Stomach (tissue), 19 donors: ENCODE measurements at places on chromosomes 16 and 17. TPM values are rescaled to one million over a fixed set of nuclear protein-coding genes. Genes with fewer than 3 reads are reported as not detected.

Gene KRTAP4-2
- polyA plus RNA-seq = not detected

DNA sequence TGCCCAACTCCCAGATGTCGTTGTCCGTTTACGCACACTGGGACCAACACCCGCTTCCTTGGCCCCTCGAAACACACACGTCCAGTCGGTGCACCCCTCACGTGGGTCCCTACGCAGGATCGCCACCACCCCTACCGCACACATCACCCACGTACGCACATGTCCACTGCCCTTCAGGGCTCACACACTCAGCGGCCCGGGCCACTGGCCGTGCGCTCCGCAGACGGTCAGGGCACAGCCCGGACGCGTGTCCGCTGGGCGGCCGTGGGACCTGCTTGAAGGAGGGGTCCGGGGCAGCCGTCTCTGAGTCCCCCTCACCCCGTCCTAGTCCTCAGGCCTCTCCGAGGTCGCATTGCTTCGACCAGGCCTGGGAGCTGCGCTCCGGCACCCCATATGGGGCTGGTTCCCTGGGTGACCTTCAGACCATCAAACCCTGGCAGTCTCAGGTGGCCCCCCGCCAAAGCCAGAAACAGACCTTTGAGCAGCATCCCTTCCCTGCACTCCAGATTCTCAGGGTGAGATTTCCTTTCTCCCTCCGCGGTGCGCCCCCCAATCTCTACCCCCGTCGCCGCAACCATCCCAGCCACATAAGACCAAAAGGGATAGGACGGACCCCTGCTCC, 914 bp upstream of the GPRC5B start:
- H3K27me3 ChIP-seq = peaks cover 36% of the 10 kb centered on the region
- no peak for DNase-seq
- H3K27ac ChIP-seq = peak overlapping the region; percentile 1
- H3K36me3 ChIP-seq = no peaks in the 10 kb centered on the region
- peak overlapping the region; percentile 67 for H3K4me3 ChIP-seq
- peaks cover 31% of the 10 kb centered on the region for H3K4me1 ChIP-seq

Gene DYNLRB2
- polyA plus RNA-seq = 1.6 TPM

Gene SLC35G6
- not detected for polyA plus RNA-seq
